ENCODE measurements at places on chromosomes 2 and 18. TPM values are rescaled to one million over a fixed set of nuclear protein-coding genes. Genes with fewer than 3 reads are reported as not detected.

GRCh38 chr2:30108192-30108591, 38.6 kb upstream of the YPEL5 start:
- no peak for DNase-seq

DNA sequence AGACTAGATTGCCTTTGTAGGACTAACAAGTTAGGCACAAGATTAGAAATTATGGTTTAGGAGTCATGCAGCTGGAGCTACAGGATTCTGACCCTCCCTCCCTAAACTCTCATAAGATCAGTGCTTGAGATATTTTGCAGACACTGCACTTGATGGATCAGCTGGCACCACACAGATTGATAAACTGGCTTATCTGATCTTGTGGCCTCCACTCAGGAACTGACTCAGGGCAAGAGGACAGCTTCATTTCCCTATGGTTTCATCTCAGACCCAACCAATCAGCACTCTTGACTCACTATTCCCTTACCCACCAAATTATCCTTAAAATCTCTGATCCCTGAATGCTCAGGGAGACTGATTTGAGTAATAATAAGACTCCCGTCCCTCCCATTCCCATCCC, 152.3 kb downstream of the DIS3L2 start:
- DNase-seq = no peak

DNA sequence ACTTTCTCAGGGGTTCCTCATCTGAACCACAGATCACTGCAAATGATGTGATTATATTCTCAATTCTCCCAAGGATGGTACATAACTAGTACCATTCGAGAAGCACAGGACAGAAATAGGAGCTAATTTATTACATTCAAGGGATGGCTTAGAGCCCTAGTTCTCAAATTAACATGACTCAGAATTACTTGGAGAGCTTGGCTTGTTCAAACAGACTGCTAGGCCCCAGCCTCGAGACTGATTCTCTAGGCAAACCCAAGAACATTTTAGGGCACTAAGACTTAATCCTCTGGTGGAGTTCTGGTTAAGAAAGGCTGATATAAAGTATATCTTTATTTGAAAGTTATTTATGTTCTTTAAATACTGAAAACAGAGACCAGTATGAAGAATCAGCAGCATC, 35.8 kb downstream of the HIBCH start:
- no peak for DNase-seq

- DNase-seq = no peak
These were observed 515.5 kb upstream of the MYT1L start for GRCh38 chr2:2846332-2847208.

- DNase-seq = no peak
These were observed 381.4 kb downstream of the RAD51AP2 start for GRCh38 chr2:17136877-17137276.

GRCh38 chr2:231717281-231718171, 9.2 kb downstream of the PTMA start:
- DNase-seq = no peak

DNA sequence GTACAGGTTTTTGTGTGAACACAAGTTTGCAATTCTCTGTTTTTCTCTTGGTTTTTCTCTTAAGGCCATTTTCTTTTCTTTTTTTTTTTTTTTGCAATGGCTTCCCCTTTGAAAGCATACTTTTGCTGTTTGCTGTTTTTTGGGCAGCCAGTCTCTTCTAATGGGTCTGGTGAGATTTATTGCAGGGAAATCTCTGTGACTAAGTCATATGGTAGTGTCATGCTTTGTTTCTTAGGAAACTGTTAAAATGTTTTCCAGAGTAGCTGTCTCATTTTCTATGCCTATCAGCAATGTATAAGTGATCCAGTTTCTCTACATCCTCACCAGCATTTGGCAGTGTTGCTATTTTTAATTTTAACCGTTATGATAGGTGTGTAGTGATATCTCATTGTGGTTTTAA, 27.9 kb upstream of the CDCA7 start:
- no peak for DNase-seq

The MAP2 gene
- 0.70 TPM for total RNA-seq

The KCNG3 gene
- not detected for total RNA-seq

The TM4SF20 gene
- total RNA-seq = not detected
